ENCODE measurements at places on chromosomes 13 and 19.

DNA sequence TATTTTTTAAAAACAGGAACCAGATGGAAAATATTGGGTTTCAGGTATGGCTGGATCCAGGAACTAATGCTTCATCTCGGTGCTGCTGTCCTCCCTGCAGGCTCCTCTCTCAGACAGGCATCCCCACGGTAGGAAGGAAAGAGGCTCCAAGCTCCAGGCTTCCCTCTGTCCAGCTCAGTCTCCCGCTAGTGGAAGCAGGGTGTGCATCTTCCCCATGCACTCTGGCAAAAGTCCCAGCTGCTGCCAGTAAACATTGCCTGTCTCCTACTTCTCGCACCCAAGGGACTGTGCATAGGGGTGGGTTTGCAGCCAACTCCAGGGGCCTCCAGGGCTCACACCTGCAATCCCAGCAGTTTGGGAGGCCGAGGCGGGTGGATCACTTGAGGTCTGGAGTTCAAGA is 29.2 kb downstream of the IL12RB1 start:
- DNase-seq = no peak

GRCh38 chr19:1406774-1407527 is 435 bp upstream of the DAZAP1 start:
- peak; percentile 98 for DNase-seq

DNA sequence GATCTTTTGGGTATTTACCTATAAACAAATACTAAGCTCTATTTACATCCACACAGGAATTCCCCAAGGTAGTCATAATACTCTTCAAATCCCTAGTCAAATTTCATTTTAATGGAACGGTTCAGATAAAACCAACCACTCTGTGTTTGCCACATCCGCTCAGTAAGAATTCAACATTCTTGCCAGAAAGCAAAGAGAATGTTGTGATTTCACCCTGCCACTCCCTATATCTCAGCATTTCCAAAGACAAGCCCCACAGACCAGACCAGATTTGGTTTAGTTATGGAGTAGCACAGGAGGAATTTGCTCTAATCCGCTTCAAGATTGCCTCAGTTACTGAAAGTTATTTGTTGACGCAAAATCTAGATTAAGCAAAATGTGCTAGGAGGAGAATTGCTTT is 105.6 kb upstream of the SERP2 start:
- no peak for DNase-seq

DNA sequence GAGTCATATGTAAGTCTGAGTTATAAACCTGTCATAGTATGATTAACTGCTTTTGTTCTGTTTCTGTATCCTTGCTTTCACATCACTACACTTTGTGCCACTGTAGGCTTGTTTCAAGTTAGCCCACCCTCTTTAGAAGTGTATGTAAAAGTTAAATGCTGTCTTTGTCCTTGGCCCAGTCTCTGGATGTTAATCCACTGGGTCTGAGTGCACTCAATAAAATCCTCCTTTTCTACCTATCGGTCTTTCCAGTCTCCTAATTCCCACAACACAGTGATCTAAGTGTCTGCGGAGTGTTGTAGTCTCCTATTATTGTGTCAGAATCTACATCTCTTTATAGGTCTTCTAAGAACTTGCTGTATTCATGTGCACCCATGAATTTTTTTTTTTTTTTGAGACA is 14.1 kb downstream of the ZNF429 start:
- DNase-seq = no peak

DNA sequence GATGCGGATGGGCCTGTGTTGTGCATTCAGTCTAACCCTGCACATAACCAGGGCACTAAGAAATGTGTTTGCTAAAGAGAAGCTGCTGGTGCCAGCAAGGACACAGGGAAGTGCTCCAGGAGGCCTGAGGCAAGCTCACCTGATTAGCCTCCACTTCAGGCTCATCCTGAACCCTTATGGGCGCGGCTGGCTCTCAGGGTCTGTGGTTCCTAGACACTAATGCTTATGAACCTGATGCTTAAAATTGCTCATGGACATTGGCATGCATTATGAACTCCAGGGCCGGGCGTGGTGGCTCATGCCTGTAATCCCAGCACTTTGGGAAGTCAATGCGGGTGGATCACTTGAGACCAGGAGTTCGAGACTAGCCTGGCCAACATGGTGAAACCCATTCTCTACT is 34.3 kb downstream of the SERP2 start:
- no peak for DNase-seq

GRCh38 chr13:31775148-31775547 is 35.8 kb downstream of the RXFP2 start:
- DNase-seq = no peak

DNA sequence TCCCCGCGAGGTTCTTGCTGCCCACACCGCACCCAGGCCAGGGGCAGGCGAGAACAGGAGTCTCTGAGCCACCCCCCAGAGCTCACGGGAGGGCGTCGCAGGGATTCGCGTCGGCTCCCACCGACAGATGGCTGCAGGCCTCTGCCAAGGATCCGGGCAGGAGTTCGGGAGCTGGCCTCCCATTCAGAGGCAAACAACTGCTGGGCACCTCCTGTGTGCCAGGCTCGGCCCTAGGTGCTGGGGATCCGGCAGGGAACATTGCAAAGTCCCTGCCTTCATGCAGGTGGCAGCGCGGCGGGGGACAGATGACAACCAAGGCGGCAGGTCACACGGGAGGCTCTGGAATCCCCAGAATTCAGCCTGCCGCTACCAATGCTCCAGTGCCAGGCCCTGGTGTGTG is 25.3 kb downstream of the LRRC4B start:
- no peak for DNase-seq

DNA sequence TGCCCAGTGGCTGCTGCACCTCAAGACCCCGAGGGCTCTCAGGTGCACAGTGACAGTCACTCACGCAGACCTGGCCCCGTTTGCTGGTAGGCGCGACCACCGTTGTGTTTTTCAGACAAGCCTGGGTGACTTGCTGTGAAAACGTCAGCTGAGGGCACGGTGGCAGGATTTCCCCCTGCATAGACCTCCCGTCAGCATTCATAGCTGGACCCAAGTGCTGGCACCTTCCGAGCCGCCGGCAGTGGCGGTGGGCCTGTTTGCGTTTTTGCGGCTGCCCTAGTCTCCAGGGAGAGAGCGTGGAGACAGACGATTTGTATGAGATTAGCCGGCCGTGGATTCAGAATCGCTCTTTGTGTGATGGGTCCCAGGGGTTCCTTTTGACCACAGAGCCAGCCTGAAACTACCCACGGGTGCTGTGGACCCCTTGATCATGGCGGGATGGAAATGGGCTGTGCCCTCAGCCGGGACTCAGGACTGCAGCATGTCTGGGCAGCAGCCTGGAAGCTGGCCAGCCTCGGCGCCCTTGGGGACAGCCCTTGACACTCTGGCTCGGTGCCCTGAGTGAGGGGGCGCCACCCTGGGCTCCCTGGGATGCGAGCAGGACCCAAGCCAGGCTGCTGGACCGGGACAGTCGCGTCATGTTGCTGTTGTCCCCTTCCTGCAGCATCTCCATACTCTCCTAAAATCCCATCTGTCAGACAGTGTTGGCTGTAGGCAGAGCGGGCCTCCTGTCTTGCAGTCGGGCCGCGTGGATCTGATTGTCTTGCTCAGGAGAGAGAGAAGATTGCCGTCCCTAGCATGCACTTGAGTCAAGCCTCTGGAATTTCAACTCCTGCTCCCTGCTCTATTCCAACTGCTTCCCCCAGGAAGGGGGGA is 8.6 kb downstream of the KDM4B start:
- no peak for DNase-seq

DNA sequence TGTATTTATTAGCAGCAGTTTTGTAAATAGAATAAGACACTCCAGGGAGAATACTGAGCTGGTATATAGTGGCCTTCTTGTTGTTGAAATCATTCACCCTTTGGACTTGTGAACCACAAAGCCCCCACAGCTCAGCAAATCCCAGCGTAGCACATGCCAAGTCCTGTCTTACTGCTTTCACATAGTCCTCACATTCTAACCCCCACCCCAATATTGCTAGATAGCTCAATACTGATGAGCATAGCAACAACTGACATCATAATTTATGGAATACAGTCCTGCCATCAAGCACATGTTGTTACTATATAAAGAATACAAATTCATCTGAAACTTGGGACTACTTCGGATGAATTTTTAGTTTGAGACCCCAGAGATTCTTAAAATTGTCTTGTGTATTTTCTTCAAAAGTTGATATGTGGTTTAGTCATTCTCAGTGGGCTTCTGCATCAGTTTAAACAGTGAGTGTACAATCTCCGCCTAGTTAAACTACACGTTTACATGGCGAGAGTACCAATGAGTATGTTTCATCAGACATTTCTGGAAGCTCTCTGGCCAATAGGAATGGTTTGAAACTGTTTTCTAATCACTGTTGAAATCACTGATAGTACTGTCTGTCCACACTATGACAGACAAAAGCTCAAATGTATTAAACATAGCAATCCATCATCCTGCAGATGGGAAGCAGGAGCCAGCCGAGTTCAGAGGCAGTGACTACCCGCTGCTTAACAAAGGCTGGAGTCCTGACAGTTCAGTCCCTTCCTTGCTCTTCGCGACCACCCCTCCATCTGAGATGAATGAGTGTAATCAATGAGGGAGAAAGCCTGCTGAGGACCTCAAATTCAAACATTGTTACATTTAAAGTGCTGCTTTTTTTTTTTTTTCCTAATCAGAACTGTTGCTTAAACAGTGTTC is 15.2 kb downstream of the DACH1 start:
- no peak for DNase-seq

DNA sequence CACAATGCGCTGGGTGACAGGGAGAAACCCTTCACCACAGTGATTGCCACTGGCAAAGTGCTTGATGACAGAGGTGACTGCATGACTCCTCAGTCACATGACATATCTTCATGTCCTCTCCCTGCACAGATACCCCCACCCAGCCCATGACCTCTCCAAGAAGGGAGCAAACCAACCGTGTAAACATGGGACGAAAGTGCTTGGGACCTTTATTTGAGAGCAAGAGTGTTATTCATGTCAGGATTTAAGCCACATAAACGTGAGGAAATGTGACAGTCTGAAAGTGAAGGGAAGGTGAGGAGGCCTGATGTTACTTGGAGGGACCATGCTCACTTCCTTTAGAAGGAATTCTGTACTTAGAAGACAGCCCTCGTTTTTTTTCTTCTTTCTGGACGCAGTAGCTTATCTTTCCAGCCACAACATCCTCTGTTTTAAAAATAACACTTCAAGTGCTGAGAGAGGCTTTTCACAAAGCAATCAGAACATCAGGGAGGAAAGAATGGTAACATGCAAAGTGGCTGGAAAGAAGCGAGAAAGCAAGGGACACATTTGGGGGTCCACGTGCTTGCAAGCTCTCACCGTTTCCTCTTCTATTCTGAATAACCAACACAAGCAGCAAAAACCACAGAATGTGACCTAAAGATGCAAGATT is 35.6 kb downstream of the EPS15L1 start:
- DNase-seq = no peak

DNA sequence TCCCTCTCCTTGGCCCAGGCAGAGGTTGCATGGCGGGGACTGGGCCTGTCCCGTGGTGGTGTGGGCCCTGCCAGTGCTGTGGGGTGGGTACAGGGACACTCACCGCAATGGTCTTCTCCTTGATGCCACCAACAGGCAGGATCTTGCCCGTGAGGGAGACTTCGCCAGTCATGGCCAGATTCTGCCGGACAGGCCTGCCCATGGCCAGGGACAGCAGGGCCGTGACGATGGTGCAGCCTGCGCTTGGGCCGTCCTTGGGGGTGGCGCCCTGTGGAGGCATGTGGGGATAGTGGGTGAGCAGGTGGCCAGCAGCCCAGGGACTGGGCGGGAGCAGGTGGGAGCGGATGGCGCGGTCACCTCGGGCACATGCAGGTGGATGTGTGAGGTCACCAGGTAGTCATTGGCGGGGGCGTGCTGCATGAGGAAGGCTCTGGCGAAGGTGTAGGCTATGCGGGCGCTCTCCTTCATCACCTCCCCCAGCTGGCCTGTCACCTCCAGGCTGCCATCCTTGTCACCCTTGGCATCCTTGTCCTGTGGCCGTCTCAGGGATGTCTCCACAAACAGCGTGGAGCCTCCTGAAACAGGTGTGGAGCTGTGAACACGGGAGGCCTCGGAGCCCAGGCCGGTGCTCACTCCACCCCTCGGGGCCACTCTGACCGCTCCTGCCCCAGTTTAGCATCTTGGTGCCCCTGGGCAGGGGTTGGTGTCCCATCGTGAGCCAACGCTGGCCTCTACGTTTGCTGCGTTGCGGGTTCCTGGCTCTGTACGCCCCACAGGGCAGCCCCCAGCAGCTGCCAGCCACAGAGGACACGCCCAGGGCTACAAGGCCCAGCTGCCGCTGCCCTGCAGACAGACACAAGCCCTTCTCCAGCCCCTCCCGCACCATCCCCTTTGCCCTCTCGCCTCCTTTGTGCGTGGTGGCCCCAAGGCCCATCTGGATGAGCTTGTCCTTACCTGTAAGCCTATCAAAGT is 3.4 kb downstream of the RPL36 start:
- DNase-seq = no peak

DNA sequence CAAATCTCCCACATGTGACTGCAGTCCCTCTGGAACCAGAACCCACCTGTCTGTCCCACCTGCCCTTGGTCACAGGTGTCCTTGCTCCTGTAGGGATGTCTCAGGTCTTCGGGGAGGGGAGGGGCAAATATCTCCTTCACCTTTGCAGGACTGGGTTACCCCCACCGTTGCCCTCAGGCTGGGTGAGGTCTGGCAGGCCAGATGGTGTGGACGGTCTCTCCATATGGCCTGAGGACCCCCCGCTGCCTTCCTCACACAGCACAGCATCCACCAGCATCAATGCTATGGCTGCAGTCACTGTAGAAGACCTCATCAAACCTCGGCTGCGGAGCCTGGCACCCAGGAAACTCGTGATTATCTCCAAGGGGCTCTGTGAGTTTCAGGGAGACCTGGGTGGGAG is 10.0 kb downstream of the SLC5A5 start:
- no peak for DNase-seq

All from effector CD4-positive, alpha-beta T cell (primary cell).